ENCODE measurements at places on chromosomes 2 and 18.

DNA sequence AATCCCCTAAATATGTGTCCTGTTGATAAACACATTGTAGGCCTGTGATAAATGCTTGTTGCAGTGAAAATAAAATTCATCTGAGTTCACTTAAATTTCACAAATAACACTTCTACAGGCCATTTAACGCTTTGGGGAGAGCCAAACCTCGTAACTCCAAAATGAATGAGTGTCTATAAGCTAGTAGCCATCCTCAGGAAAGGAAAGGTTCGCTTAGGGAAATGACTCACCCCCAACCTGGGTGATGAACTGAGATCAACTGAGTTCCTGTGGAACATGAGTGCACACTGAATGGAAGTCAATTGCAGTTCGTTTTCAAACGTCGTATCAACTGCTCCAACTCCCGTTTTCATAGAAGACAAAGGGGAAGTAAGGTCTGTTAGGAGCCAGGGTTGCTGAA, 527.6 kb upstream of the ID2 start:
- DNase-seq, result no peak

DNA sequence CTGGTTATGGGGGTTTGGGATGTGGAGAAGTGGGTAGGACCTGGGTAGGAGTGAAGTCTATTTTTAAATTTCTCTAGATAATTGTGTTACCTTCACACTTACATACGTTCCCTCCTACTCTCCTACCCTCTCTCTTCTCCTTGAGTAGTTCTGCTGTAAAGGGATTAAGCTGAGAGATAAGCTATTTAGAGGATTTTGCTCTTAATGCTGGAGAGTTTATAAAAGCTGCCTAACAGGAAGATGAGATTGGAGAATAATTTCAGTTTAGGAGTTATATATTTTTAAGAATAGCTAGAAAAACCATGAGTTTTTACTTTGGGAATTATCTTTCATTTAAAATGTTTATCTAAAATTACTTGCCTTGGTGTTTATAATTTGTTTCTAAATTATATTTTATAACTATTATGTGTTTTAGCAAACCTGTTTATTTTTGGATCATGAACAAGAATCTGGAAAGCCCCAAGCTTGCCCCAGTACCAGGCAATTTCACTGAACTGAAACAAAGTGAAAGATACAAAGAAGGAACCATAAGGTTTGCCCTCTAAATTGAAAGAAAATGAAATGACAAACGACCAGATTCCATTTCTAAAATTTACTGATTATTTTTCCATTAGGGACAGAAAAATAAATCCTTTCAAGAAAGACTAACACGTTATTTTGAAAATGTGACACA, 101.5 kb downstream of the ZNF532 start:
- no peak for DNase-seq

DNA sequence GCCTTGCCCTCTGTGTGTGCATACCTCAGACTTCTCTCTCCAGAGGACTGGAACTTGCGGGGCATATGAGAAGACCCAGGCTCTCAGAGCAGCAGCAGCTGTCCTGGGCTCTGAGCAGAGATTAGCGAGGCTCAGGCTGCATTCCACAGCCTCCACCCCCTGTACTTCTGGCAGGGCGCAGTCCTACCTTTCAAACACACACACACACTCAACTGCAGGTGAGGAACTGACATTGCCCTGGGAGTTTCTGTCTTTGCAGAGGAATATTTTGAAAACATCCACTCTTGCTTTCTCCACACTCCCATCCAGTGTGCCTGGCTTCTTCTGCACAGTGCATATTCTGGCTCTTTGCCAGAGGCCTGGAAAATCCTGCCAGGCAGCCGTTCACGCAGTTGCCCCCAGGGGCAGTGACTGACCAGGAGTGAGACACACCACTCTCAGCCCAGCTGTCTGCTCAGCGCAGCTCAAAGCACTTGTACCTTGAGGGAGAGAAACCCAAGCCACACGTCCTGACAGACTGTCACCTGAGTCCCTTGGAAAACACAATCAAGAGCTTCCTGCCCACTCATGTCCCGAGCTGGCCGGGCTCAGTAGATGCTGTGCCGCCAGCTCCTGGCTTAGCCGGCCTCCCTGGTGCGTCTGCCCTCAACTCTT, 460.8 kb downstream of the RNF144A start:
- DNase-seq, result no peak

DNA sequence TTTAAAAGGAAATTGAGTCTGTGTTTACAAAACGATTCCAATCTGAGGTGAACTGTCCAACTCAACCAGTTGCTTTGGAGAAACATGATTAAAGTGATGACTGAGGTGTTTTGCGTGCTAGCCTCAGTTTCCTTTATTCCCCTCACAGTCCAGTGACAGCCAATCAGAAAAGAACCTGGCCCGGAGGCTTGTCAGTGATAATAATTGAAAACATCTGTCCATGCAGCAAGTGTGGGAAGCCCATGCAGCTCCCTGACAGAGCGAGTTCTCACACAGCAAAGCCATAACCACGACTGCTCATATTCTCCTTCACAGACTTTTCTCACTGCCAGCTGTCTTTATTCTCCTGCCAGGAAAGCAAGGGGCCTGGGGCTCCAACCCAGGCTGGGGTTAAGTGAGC, 613.4 kb downstream of the ARHGAP15 start:
- no peak for DNase-seq

DNA sequence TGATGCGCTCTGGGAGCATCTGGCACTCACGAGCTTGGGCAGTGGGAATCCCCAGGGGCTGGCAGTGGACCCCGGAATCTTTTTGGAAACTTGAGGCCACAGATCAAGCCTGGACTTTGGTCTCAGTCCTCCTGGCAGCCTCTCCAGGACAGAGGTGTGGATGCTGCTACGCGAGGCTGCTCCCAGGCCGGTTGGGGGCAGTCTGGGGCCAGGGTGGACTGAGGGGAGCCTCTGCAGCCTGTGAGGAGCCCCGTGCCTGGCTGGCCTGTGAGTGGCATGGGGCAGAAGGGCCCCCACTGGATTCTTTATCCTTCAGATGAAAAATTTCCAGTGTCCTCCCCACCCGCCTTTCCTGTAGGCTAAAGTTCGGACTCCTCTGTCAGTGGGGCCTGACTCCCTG, 12.7 kb upstream of the DES start:
- DNase-seq, result no peak

DNA sequence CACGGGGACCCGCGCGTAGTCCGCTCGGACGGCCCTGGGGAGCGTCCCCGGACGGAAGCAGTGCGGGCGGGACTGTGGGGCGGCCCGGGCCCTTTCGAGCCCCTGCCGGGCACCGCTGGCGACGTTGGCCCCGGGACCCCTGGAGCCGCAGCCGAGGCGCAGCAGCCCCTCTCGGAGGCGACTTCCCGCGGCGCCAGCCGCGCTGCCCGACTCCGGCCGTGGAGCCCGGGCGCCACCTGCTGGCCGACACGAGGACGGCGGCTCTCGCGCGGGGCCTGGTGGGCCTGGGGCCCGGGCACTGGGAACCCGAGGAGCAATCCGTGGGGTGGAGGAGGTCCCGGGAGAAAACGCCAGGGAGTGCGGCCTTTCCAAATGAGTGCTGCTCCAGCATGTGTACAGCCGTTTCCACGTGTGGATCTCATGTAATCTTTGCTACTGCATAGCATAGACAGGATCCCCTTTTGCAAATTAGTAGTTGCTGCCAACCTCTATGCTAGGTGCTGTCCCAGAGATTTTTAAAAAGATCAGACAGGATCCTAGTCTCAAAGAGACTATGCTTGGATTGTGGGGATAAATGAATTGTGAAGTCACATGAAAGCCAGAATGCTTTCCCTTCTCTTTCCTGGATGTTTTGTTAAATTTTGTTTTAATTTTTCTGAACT, 4.0 kb downstream of the ID2 start:
- DNase-seq, result peak; percentile 68

DNA sequence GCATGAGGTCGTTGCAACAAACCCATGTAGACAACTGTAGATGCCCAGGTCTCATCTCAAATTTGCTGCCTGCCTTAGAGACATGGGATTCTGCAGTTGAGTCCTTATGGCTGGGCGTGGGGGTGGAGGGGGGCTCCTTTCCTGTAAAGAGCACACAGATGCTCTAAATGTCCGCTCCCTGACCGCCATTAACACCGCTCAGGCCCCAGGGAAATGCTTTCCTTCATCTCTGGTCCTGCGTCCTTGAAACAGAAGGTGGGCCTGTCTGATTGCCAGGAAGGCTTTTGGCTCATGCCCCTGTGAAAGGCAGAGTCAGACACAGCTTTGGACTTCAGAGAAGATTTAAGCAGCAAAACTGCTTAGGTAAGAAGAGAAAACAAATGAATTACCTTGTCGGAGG, 25.7 kb downstream of the GPR39 start:
- DNase-seq, result no peak

- DNase-seq, result no peak
These were observed 2.1 kb downstream of the RHOB start for GRCh38 chr2:20448977-20449306.

- no peak for DNase-seq
These were observed 123.5 kb upstream of the ALPP start for GRCh38 chr2:232255033-232255432.

DNA sequence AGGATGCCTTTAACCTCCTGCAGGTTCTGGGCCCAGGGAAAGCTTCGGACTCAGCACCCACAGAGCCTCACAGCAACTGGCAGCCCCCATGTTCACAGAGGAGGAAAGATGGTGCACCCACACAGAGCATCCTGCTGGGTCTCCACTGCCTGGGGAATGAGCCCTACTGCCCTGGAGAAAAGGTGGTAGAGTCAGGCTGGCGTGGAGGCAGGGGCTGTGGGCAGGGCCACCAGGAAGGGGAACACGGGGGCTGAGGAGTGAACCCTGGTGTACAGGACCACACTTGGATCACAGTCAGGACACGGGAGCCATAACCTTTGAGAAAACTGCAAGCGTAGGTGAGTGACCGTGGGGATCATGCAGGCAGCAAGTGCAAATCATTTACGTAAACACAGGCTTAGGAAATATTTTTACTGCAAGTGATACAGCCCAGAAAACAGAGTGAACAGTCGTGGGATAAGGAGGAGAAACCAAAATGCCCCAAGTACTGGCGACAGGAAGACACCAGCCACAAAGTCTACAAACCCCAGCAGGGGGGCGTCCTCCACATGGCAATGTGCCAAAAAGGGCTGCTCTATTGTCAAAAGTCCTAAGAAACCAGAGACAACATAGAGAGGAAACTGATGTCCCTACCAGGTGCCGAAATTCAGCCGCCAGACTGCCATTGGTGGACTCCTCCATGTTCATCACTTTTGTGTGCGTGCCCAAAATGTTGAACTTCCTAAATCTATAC, 27.6 kb downstream of the STAT1 start:
- peak; percentile 11 for DNase-seq

- no peak for DNase-seq
These were observed 200.0 kb downstream of the CCDC102B start for GRCh38 chr18:68997845-68998244.

GRCh38 chr18:44035554-44035953, 645.1 kb upstream of the SETBP1 start:
- no peak for DNase-seq

- DNase-seq, result no peak
These were observed 19.3 kb upstream of the CAVIN2 start for GRCh38 chr2:191866195-191866594.

GRCh38 chr18:77155031-77155430, 22.4 kb upstream of the MBP start:
- no peak for DNase-seq

DNA sequence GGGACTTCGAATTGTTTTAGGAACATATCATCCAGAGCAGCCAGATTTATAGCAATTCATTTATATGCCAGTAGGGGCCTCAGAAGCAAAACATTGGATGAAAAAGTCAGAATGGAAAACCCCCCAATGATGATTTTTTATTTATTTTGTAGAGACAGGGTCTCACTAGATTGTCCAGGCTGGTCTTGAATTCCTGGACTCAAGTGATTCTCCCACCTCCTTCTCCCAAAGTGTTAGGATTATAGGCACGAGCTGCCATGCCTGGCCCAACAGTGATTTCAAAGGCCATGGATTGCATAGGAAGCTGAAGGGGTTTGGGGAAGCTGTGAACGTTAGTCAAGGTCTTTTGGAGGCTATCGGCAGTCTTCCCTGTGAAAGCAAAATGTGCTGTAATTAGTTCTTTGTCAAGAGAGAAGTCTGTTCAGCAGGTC, 21.9 kb upstream of the MCFD2 start:
- no peak for DNase-seq

DNA sequence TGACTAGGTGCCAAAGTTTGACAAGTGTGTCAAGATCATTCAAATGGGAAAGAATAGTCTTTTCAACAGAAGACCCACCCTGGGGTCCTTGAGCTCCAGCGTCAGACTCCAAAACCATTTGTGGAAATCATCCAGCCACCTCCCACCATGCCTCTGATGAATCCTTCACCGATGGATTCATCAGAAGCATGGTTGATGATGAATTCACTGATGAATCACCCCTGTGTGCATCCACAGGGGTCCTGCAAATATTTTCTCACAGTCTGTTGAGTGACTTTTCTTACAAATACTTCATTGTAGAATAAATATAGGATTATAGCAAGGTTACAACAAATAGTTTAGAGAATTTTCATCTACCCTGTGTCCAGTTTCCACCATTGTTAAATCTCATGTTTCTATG, 4.3 kb downstream of the UGT1A9 start:
- peak; percentile 70 for DNase-seq

Measured in Daoy (cell line).